ENCODE measurements at places on chromosomes 3 and 15. TPM values are rescaled to one million over a fixed set of nuclear protein-coding genes. Genes with fewer than 3 reads are reported as not detected.

- no peak for ATAC-seq
Measured at GRCh38 chr3:192685801-192686200, 41.5 kb downstream of the FGF12 start.

DNA sequence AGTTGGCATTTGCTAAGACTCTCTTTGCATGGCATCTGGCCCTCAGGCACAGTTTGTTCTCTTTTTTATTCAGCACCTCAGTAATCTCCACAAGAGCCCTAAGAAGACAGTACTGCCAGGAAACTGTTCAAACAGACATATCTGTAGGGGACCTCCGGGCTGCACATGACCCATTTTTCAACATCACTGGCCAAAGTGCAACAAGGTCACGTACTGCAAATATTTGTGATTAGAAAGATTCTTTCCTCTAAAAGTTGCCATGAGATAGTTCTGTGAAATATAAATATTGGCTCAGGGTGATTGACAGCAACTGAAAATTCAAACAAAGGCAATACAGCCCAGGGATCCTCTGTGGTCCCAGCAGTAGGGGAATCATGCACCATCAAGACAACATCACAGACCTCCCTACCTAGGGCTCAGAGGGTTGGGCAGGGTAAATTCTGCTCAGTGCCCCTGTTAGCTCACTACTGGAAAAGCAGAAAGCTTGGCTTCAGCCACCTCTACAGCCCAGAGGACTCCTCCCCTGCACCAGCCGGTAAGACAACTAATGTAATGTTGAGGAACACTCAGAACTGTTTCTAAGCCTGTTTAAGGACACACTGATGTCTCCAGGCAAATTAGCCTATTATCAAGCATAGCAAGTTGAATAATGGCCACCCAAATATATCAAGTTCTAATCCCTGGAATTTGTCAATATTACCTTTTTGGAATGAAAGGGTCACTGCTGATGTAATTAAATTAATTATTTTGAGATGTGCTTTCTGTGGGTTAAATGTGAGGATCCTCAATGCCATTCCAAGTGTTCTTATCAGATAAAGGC lies 117.4 kb upstream of the LPP start:
- ATAC-seq: no peak

DNA sequence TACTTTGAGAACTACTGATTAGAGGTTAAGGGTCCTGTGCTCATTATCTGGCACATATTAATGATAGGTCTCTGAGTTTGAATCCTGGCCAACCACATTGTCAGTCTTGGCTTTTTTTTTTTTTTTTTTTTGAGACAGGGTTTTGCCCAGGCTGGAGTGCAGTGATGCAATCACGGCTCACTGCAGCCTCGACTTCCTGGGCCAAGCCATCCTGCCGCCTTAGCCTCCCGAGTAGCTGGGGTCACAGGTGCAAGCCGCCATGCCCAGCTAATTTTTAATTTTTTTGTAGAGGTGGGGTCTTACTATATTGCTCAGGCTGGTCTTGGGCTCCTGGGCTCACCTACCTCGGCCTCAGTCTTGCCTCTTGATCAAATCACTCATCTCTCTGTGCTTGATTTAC lies 547 bp upstream of the PCCB start:
- ATAC-seq: no peak

- no peak for ATAC-seq
Measured at GRCh38 chr3:118629821-118630220, 404.8 kb downstream of the IGSF11 start.

GPR156 gene
- total RNA-seq: 0.73 TPM

ISG20 gene
- 2.5 TPM for total RNA-seq

Data from gastroesophageal sphincter (tissue), 4 donors.